ENCODE measurements at places on chromosomes 12 and 14.

- DNase-seq: no peak
- H3K27me3 ChIP-seq: no peaks in the 10 kb centered on the region
- H3K4me3 ChIP-seq: no peak overlapping the region
- H3K36me3 ChIP-seq: peaks cover 40% of the 10 kb centered on the region
- H3K4me1 ChIP-seq: peaks cover 33% of the 10 kb centered on the region
Observed at GRCh38 chr12:103975368-103975767, 9.7 kb downstream of the TDG start.

DNA sequence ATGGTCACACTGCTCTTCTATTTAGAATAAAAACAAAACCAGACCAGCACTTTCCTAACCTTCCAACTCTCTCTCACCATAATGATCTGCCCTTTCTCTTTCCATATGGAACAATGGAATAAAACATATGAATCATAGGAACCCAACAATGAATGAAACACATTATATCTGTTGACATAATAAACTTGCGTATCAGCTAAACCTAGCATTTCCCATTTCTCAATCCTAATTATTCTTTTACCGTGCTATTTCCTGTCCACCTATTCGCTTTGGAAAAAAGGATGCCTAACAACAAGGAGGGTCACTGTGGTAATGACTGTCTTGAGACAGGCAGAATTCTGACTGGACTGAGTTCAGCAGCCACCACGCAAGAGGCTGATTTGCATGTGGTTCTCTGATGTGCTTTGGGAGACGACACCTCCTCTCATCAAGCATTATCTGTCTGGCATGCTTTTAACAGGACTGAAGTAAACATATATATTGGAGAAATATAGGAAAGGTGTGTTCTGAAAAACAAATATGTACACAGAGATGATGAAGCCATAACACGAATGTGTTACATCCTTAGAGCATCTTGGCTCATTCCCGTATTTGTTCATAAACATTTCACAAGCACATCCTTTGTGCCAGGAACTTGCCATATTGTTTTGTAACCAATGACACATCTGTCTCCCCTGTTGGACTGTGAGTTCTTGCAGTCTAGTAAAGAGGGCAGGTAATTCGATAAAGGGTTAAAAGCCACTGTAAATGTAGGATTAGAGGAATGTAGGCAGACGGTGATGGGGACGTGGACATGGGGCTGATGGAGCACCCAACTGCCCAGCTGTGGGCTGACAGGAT, 87.7 kb downstream of the PTPRB start:
- H3K36me3 ChIP-seq: no peaks in the 10 kb centered on the region
- H3K27ac ChIP-seq: no peak overlapping the region
- no peak overlapping the region for H3K4me3 ChIP-seq
- H3K27me3 ChIP-seq: peaks cover 8% of the 10 kb centered on the region
- DNase-seq: no peak
- no peaks in the 10 kb centered on the region for H3K4me1 ChIP-seq

- H3K4me3 ChIP-seq: no peak overlapping the region
- H3K36me3 ChIP-seq: peaks cover 6% of the 10 kb centered on the region
- peaks cover 84% of the 10 kb centered on the region for H3K4me1 ChIP-seq
- no peaks in the 10 kb centered on the region for H3K27me3 ChIP-seq
- H3K27ac ChIP-seq: peak overlapping the region; percentile 36
Observed at GRCh38 chr12:124548854-124549378, 18.5 kb downstream of the NCOR2 start.

DNA sequence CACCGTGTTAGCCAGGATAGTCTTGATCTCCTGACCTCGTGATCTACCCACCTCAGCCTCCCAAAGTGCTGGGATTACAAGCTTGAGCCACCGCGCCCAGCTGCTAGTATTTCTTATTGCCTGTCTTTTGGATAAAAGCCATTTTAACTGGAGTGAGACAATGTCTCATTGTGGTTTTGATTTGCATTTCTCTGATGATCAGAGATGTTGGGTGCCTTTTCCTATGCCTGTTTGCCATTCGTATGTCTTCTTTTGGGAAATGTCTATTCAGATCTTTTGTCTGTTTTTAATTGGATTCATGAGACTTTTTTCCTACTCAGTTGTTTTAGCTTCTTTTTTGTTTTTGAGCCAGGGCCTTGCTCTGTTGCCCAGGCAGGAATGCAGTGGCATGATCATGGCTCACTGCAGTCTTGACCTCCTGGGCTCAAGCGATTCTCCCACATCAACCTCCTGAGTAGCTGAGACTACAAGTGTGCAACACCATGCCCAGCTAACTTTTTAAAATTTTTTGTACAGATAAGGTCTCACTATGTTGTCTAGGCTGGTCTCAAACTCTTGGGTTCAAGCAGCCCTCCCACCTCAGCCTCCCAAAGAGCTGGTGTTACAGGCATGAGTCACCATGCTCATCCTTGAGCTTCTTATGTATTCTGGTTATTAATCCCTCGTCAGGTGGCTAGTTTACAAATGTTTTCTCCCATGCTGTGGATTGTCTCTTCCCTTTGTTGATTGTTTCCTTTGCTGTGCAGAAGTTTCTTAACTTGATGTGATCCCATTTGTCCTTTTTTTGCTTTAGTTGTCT, 65.9 kb downstream of the ACACB start:
- no peak overlapping the region for H3K4me3 ChIP-seq
- no peak overlapping the region for H3K27ac ChIP-seq
- DNase-seq: no peak
- H3K36me3 ChIP-seq: peaks cover 6% of the 10 kb centered on the region
- no peaks in the 10 kb centered on the region for H3K4me1 ChIP-seq

- H3K27me3 ChIP-seq: no peaks in the 10 kb centered on the region
- H3K27ac ChIP-seq: no peak overlapping the region
- H3K4me1 ChIP-seq: no peaks in the 10 kb centered on the region
- DNase-seq: no peak
- H3K36me3 ChIP-seq: no peaks in the 10 kb centered on the region
Observed at GRCh38 chr14:48325486-48325885, 650.1 kb upstream of the MDGA2 start.

- H3K27me3 ChIP-seq: peaks cover 10% of the 10 kb centered on the region
- no peaks in the 10 kb centered on the region for H3K36me3 ChIP-seq
- DNase-seq: no peak
- H3K4me1 ChIP-seq: no peaks in the 10 kb centered on the region
Observed at GRCh38 chr12:5348057-5348456, 83.9 kb upstream of the NTF3 start.

DNA sequence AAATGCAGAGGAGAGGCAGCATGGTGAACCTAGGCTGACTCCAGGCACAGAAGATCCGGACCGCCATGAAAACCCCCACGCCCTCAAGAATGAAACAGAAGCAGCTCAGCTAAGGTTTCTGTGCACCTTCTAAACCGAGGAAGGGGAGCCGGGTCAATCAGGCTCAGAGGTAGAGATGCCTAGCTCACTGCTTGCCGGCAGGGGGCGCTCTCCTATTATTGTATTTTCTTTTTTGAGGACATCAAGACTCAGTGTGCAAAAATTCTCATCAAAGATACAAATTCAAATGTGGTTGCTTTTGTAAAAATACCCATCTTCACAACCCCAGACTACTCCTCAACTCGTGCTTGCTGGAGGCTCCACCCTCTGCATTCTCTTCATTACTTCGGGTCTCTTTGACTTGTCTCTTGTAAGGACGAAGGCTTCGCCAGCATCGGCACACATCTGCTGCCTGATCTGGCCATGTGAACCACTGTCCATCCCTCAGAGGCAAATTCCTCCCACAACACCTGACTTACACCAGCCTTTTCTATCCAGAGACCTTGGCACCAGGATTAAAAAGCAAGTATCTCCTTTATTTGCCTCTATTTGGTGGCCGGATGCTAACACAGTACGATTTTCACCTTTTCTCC, 33.4 kb upstream of the RNASE3 start:
- H3K4me1 ChIP-seq: no peaks in the 10 kb centered on the region
- H3K4me3 ChIP-seq: no peak overlapping the region
- peak; percentile 84 for DNase-seq
- no peaks in the 10 kb centered on the region for H3K36me3 ChIP-seq
- no peak overlapping the region for H3K27ac ChIP-seq

DNA sequence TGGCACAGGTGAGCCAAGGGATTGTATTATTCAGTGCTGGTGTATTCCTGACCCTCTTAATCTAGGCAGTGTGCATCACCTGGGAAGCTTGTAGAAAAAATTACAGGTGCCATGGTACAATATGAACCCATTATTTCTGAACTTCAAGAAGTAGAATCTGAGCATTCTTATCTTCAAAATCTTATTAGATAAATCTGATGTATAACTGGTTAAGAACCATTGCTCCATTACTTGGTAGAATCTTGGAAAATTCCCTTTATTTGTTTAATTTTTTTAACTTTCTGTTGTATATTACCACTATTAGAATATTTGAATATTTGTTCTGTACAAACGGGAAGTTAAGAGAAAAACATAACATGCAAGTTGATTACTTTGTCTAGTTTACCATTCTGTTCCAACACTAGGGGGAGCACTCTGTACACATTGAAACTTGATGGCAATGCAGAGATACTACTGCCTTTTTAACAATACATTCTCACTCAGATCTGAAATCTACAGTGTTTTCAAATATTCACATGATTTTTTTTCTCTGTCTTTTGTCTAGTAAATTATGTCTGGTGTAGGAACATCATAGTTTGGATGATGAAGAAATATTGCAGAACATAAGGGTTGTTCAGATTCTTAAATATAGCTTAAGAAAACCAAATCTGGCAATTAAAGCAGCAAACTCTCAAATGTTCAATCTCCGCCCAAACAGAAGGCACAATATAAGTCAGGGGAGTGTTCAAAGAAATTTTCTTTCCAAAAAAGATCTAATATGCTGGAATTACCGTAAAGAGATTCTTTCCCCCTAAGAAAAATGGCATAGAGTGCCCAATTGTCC, 196.6 kb downstream of the PCNX1 start:
- peaks cover 3% of the 10 kb centered on the region for H3K4me1 ChIP-seq
- H3K36me3 ChIP-seq: peaks cover 19% of the 10 kb centered on the region
- H3K27ac ChIP-seq: peak overlapping the region; percentile 2
- no peak overlapping the region for H3K4me3 ChIP-seq
- DNase-seq: no peak

- H3K27ac ChIP-seq: no peak overlapping the region
- no peak overlapping the region for H3K4me3 ChIP-seq
- H3K27me3 ChIP-seq: peaks cover 16% of the 10 kb centered on the region
- H3K4me1 ChIP-seq: no peaks in the 10 kb centered on the region
Observed at GRCh38 chr12:48015954-48016353, 11.7 kb upstream of the COL2A1 start.

- H3K36me3 ChIP-seq: no peaks in the 10 kb centered on the region
- DNase-seq: peak; percentile 9
- H3K27me3 ChIP-seq: peaks cover 4% of the 10 kb centered on the region
- no peak overlapping the region for H3K27ac ChIP-seq
- H3K4me3 ChIP-seq: no peak overlapping the region
- no peaks in the 10 kb centered on the region for H3K4me1 ChIP-seq
Observed at GRCh38 chr12:40145896-40146295, 40.0 kb upstream of the SLC2A13 start.
